IMR-90 (cell line): ENCODE measurements at places on chromosomes 3 and 15. TPM values are rescaled to one million over a fixed set of nuclear protein-coding genes. Genes with fewer than 3 reads are reported as not detected.

- DNase-seq, result no peak
Measured at GRCh38 chr15:67104510-67104909, 39.1 kb downstream of the SMAD3 start.

DNA sequence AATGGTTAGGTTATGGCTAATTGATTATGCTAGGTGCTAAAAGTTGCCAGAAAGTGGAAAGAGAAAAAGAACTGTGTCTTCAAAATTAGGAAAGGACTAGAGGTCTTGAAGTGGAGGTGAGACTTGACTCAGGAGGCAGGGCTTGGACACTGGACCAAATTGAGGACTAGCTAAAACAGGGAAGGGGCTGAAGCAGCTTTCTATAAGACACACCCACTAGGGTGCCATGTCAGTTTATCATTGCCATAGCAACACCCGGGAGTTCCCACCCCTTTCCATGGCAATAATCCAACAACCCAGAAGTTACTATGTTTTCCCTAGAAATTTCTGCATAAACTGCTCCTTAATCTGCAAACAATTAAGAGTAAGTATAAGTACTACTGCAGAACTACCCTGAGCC lies 42.9 kb upstream of the MITF start:
- no peak for DNase-seq

GRCh38 chr3:79039192-79039591 lies 728.6 kb downstream of the ROBO1 start:
- DNase-seq, result peak; percentile 60

DNA sequence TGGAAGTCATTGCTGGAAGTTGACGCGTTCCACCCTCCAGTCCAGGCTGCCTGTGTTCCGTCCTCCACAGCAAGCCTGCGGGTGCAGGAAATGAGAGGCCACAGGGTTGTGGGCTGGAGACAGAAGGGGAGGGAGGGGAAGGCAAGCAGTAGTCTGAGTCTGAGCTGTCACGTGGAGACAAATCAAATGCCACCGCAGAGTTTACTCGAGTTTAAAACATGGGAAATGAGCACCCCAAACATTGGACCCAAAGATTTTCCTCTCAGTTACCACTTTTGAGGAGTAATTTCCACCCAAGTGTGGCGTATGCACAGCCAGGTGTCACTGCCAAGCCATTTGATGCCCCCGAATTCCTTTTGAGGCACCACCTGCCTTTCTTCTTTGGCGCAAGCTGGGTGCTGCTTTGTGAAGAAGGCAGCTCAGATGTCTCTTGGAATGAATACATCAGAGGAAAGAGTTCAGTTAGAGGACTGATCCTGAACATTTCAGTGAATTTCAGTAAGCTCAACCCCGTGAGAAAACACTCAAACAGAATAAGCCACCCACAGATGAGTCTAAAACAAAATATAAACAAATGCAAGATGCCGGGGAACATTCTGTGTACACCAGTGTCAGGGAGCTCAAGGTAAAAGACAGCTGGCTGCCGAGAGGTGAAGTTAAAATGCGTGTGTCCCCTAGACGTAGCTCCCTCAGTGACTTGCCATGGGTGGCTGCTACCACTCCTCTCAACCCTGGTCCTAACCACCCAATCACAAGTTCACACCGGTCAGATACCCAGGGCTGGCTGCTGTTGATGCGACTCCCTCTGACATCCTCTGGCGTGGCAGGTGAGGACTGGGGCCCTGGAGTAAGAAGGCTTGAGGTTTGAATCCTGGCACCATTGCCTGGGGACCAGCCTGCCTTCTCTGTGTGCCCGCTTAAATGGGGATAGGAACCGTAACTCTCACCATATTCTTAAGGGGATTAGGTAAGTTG lies 203.8 kb downstream of the UACA start:
- peak; percentile 44 for DNase-seq

TM4SF1 gene
- total RNA-seq, result 232 and 366 TPM in 2 replicates

HAUS2 gene
- 22.4 and 29.2 TPM in 2 replicates for total RNA-seq

TERC gene
- 17.8 and 57.0 TPM in 2 replicates for total RNA-seq
